ENCODE measurements at places on chromosomes 12 and 14. TPM values are rescaled to one million over a fixed set of nuclear protein-coding genes. Genes with fewer than 3 reads are reported as not detected.

The SLC6A15 gene
- not detected for total RNA-seq

The VDR gene
- total RNA-seq, result 1.2 TPM

The TPPP2 gene
- 3.4 TPM for total RNA-seq

The DPY19L2 gene
- total RNA-seq, result 0.26 TPM

The DEGS2 gene
- 0.19 TPM for total RNA-seq

The SEC23A gene
- 88.2 TPM for total RNA-seq

The TAPBPL gene
- total RNA-seq, result 26.2 TPM

The C12orf54 gene
- not detected for total RNA-seq

The SBNO1 gene
- 11.5 TPM for total RNA-seq

The MFAP5 gene
- total RNA-seq, result 0.12 TPM

The CDCA4 gene
- 1.6 TPM for total RNA-seq

The SYT1 gene
- 0.82 TPM for total RNA-seq

The HOTAIR gene
- total RNA-seq, result not detected

GRCh38 chr12:104701756-104702155 is 245.0 kb downstream of the CHST11 start:
- DNase-seq, result no peak

DNA sequence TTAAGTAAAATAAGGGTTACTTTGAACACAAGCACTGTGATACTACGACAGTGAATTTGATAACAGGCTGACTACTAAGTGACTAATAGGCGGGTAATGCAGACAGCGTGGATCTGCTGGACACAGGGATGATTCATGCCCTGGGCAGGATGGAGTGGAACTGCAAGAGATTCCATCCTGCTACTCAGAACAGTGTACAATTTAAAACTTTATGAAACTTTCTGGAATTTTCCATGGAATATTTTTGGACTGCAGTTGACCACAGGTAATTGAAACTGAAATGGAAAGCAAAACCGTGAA is 46.0 kb downstream of the YEATS4 start:
- no peak for DNase-seq

GRCh38 chr14:31678421-31679249 is 117.4 kb downstream of the NUBPL start:
- no peak for DNase-seq

DNA sequence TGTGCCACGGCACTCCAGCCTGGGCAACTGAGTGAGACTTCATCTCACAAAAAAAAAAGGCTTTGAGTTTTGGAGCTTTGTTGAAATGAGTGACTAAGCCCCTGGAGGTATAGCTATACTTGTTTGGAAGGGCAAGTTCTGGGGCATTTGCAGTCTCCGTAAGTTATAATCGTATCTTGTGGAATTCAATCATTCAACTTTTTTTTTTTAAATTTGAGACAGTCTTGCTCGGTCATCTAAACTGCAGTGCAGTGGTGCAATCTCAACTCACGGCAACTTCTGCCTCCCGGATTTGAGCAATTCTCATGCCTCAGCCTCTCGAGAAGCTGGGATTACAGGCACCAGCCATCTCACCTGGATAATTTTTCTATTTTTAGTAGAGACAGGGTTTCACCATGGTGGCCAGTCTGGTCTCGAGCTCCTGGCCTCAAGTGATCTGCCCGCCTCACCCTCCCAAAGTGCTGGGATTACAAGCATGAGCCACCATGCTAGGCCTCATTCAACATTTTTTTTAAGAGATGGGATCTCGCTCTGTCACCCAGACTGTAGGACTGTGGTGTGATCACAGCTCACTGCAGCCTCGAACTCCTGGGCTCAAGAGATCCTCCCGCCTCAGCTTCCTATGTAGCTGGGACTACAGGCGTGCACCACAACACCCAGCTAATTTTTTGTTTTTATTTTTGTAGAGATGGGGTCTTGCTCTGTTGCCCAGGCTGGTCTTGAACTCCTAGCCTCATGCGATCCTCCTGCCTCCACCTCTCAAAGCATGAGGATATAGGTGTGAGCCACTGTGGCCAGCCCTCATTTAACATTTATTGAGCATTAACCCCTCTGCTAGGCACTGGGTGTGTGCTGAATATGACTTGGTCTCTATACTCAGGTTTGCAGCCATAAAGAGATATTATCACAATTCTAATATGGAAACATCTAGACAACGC is 133.7 kb upstream of the MAP1LC3B2 start:
- DNase-seq, result no peak

DNA sequence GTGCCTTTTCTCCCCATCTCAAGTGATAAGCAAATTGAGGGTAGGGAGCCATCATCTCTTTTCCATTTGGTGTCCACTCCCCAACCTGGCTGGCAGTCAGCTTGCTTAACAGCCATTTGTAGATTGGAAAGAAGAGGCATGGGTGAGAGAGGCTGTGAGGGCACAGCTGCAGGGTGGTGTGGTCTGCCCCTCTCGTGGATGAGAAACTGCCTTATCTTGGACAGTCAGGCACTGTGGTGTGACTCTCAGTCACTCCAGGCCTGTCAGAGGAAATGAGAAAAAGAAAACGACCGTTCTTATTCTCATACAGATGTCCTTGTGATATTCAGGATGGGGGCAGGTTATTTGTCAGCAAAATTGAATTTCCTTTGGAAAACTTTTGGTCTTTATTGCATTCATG is 65.1 kb upstream of the SRSF5 start:
- DNase-seq, result no peak

DNA sequence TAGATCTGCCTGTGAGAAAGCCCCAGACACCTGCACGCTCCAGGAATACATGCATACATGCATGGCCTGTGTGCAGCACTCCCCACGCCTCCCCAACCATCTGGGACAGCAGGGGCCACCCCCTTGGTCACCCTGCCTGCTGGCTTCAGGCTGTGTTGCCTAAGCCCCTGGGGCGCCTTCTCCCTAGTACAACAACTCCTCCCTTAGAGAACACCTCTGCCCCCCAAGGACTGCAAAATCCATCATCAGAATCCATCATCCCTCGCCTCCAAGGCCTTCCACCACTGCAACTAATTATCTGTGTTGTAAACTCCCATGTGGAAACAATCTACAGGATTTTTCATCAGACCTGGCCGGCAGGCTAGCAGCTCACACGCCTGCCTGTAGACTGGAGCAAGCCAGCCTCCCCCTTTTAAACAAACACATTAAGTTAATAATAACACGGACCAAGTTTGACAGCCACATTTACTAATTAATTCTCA is 36.8 kb downstream of the ZFP36L1 start:
- DNase-seq, result no peak

DNA sequence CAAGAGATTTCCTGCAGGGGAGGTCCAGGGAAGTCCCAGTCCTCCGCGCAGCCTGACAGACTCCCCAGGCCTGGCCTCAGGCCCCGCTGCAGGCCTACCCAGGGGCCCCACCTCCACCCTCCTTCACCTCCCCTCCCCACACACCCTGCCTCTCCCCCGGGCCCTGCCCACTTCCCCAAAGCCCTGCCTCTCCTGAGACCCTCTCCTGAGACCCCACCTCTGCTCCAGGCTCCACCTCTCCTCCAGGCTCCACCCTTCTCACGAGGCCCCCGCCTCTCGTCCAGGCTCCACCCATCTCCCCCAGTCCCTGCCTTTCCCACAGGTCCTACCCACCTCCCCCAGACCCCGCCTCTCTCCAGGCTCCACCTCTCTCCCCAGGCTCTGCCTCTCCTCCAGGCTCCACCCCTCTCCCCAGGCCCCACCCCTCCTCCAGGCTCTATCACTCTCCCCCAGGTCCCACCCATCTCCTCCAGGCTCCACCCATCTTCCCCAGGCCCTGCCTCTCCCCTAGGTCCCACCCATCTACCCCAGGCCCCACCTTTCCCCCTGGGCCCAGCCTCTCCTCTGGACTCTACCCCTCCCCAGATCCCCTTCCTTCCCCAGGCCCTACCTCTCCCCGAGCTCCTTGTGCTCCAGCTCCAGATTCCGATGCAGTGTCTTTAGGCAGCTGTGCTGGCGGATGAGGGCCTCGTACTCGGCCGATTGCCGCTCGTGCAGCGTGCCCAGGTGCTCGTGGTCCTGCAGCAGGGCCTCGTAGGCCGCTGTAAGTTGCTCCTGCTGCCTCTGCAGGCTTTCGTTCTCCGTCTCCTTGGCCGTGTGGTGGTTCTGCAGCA is 58.8 kb upstream of the GPR68 start:
- no peak for DNase-seq

- no peak for DNase-seq
Observed at GRCh38 chr14:98704441-98704840, 567.6 kb downstream of the BCL11B start.

DNA sequence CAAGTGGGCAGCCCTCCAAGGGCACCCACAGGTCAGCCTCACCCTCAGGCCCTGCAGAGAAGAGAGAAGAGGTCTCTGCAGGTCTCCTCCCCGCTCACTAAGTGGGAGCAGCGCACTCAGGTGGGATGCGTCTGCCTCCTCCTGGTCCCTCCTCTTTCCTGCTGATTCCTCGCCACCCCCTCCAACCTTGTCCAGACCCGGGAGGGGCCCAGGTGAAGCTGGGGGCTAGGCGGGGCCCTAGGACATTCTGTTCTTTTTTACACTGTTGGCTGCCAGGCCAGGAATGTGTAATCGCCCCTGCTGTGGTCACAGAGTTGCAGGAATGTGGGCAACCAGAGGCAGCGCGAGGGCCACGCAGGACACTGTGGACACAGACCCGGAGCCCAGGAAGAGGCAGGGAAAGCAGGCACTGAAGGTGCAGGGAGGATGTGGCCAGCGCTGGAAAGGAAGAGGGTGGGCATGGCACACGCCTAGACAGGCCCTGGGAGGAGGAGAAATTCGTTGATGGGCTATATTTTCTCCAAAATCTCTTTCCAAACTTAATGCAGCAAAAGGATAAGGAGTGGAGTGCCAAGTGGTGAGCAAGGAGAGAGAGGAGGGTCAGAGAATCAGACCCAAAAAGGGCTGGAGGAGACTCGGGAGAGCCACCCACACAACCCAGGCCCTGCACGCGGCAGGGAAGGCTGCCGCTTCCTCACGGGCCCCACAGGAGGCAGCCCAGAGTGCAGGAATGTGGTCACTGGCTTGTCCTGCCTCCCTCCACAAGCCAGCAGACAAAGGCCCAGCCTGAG is 911 bp upstream of the SCNN1A start:
- no peak for DNase-seq

DNA sequence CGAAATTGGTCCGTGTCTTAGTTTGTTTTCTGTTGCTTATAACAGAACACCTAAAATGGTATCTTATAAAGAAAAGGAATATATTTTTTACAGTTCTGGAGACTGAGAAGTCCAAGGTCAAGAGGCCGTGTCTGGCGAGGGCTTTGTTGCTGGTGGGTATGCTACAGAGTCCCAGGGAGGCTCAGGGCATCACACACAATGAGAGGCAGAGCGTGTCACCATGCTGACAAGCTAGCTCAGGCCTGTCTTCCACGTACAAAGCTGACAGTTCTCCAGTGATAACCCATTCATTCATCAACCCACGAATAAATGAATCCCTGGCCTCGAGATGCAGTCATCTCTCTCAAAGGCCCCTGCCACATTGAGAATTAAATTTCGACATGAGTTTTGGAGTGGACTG is 56.7 kb upstream of the AEBP2 start:
- DNase-seq, result no peak

- no peak for DNase-seq
Observed at GRCh38 chr12:54005531-54005852, 3.3 kb upstream of the HOXC8 start.

- no peak for DNase-seq
Observed at GRCh38 chr12:22990501-22990900, 365.5 kb downstream of the ETNK1 start.

- no peak for DNase-seq
Observed at GRCh38 chr14:78595797-78596196, 425.6 kb downstream of the NRXN3 start.

DNA sequence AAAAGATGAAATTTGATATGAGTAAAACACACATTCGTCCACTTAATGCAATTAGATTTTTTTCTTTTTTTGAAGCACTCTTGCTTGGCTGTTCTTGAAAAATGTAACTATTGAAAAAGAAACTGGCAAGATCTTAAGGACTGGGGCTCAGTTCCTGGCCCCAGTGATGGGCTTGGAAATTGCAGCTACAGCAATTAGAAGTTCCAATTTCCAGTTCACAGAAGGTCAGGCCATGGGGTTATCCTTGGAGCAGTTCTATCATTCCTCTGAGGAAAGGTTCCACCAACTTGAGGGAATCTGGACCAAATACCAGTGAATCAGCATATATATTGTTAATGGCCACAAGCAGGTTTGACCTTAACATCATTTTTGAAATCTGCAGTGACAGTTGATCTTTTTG is 18.9 kb downstream of the IGF1 start:
- no peak for DNase-seq

GRCh38 chr14:71271166-71271945 is 364.1 kb downstream of the PCNX1 start:
- no peak for DNase-seq

GRCh38 chr14:53538316-53538881 is 385.3 kb upstream of the DDHD1 start:
- no peak for DNase-seq

DNA sequence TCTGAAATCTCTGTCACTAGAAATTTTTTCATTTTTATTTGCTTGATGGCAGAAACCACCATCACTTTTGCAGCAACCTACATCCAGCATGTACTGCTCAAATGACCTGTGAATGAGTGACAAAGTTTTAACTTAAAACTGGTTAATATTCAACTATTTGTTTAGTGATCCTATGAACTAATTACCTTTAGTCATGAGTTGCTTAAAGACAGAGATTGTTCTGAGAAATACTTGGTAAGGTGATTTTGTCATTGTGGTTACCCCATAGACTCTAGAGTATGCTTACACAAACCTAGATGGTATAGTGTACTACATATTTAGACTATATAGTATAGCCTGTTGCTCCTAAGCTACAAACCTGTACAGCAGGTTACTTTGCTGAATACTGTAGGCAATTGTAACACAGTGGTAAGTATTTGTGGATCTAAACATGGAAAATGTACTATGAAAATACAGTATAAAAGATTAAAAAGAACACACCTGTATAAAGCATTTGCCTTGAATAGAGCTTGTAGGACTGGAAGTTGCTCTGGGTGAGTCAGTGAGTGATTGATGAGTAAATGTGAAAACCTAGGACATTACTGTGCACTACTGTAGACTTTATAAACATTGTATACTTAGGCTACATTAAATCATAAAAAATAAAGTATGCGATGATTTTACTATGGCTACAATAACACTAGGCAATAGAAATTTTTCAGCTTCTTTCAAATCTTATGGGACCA is 256.6 kb upstream of the PPFIA2 start:
- DNase-seq, result no peak

GRCh38 chr12:108284163-108284562 is 54.9 kb downstream of the CMKLR1 start:
- no peak for DNase-seq

DNA sequence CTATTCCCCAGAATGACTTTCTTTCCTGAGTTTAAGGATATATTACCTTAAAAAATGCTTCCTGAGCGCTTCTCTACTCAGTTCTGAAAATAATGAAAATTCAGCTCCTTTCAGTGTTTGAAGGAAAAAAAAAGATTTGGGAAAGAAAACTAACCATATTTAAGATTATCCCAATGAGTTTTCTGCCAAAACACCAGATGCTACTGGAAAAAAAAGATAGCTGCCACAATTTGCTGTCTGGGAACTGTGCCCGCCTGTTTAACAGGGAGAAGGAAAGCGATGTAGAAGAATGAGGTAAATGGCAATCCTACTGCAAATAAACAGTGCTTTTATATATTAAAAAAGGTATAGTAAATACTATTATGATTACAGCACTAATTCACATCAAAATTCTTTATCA is 367.6 kb upstream of the PRICKLE1 start:
- no peak for DNase-seq

- no peak for DNase-seq
Observed at GRCh38 chr12:180445-180844, 33.5 kb downstream of the SLC6A12 start.
